ENCODE measurements at places on chromosomes 3 and 15. TPM values are rescaled to one million over a fixed set of nuclear protein-coding genes. Genes with fewer than 3 reads are reported as not detected.

DNA sequence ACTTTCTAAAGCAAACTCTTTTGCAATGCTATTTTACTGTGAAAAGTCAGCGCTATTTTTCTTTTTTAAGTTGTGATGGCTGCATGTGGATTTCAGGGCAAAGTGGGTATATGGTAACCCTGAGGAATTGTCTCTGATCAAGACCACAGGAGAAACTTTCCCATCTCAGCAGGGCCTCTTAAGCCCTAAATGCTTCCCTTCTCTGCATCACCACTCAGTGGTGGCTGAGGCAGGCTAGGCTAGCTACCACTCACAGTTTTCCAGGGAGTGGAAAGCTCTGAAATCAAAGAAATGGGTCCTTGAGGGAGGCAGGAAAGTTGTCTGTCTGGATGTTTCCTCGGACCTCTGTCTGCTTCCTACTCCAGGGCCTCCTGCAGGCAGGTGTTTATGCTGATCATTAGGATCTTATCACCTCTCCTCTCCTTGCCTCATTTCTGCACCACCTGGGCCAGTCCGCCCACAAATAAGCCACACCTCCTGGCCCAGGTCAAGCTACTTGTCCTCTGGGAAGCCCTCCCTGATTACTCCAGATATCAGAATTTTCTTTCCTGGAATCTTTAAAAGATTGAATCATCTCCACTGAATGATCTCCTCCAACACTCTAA is 37.0 kb downstream of the CEMIP start:
- DNase-seq: no peak
- H3K4me3 ChIP-seq: no peak overlapping the region
- no peak overlapping the region for H3K27ac ChIP-seq
- no peaks in the 10 kb centered on the region for H3K27me3 ChIP-seq
- H3K36me3 ChIP-seq: peaks cover 14% of the 10 kb centered on the region

DNA sequence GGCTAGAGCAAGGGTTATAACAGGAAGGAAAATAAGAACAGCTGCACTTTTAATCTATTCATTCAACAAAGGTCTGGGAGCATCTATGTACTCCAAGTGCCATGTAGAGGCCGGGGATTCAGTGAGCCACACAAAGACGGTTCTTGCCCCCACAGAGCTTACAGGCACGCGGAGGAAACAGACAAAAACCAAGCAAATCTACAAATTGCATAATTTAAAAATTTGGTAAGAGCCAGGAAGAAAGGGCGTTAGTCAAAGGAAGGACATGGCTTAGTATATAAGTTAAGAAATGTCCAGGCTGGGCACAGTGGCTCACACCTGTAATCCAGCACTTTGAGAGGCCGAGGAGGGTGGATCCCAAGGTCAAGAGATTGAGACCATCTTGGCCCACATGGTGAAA is 10.4 kb upstream of the GREM1 start:
- H3K4me1 ChIP-seq: peaks cover 7% of the 10 kb centered on the region
- H3K27ac ChIP-seq: no peak overlapping the region
- no peaks in the 10 kb centered on the region for H3K27me3 ChIP-seq
- H3K4me3 ChIP-seq: no peak overlapping the region

GRCh38 chr15:84400017-84400740 is 164.6 kb downstream of the GOLGA6L4 start:
- H3K4me3 ChIP-seq: no peak overlapping the region
- no peaks in the 10 kb centered on the region for H3K36me3 ChIP-seq
- no peak overlapping the region for H3K27ac ChIP-seq
- no peak for DNase-seq

DNA sequence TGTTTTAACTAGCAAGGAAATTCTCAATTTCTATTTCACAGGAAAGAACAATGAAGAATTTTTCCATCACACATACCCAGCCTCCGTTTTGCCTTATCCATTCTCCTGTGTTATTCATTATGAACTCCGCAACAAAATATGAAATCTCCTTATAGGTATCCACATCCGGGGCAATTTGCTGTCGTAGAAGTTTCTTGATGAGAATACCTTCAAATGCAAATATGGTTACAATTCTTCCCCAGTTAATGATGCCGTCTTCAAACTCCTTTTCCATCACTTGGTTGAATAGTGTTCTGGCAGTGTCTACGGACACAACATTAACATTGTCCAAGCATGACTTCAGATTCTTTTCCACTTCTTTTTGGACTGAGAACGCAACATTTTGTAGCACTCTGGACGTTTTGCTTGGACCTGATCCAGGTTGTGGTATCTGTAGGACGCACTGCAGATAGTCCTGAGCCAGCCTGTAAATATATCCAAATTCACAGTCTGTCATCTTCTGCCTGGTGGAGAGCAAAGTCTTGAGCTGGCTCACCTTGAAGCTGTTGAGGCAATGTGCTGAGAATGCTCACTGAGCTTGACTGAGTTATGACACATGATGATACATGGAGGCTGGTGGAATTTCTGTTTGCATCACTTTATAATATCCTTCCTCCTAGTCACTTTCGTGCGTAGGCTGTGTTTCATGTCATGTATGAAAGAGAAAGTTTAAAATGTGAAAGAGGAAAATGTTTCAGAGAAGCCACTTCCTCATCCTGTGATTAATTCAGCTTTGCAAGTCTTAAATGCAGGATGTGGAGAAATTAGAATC is at the start of gene BCL2A1:
Gene BCL2A1, minus strand, starts transcription at position 573 of the 811 bp plus-strand sequence. Its CDS starts 77 bp downstream, at position 496.
- H3K27me3 ChIP-seq: no peaks in the 10 kb centered on the region
- peaks cover 7% of the 10 kb centered on the region for H3K4me1 ChIP-seq
- H3K27ac ChIP-seq: peak within 1 kb of the TSS; percentile 82
- no peaks in the 10 kb centered on the region for H3K36me3 ChIP-seq

The NMNAT3 gene
- total RNA-seq: 2.8 TPM

DNA sequence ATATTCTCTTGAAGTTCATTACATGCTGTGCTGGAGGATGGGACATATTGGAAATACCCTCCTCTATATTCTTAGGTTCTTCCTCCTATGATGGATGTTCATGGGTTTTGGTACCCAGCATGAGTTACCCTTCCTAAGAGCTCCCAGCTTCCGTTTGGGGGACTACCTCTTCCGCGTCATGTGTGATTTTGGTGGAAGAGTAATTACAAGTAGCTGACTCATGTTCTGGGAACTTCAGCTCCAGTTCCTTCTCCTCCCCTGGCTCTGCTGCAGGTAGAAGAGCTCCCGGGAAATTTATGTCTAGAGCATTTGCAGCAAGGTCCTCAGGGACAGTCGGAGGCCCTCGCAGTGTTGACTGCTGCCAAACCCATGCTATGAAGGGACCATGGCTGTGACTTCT is 208.8 kb upstream of the IL12A start:
- H3K27me3 ChIP-seq: no peaks in the 10 kb centered on the region
- H3K36me3 ChIP-seq: peaks cover 1% of the 10 kb centered on the region
- no peak overlapping the region for H3K4me3 ChIP-seq
- H3K27ac ChIP-seq: no peak overlapping the region
- DNase-seq: no peak

DNA sequence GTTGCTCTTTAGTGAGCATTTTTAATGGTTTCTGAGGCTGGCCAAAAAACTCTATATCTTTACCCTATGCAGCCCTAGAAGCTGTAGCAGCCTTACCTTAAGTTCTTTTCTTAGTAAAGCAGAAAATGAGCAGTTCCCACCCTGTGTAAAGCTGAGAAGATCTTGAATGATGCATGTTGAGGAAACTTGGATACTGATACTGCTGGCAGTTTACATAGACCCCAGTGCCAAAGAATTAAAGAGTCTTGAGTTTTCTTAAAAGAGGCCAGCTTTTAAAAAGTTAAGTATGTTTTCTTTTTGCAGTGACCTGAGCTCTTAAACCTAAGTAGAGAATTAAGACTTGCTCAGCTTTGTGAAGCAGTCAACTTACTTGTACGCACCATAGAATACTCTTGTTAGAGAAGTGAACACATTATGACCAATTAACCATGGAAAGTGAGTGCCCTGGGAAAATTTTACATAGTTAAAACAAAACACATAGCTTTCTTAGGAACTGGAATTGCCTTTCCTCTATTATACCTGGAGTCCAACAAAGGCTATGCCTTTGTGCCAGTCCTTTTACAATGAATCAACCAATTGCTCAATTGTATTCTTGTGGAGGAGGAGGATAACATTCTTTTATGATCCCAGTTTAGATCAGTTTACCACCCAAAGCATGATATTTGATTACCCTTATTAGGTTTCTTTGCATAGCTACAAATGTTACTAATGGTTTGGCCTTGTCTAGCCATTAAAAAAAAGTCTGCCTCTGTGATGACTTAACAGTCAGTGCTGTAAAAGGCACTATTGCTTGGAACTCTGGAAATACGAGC is 28.4 kb downstream of the PLS1 start:
- H3K4me1 ChIP-seq: no peaks in the 10 kb centered on the region
- no peak overlapping the region for H3K4me3 ChIP-seq
- H3K36me3 ChIP-seq: no peaks in the 10 kb centered on the region
- H3K27me3 ChIP-seq: no peaks in the 10 kb centered on the region
- DNase-seq: no peak

DNA sequence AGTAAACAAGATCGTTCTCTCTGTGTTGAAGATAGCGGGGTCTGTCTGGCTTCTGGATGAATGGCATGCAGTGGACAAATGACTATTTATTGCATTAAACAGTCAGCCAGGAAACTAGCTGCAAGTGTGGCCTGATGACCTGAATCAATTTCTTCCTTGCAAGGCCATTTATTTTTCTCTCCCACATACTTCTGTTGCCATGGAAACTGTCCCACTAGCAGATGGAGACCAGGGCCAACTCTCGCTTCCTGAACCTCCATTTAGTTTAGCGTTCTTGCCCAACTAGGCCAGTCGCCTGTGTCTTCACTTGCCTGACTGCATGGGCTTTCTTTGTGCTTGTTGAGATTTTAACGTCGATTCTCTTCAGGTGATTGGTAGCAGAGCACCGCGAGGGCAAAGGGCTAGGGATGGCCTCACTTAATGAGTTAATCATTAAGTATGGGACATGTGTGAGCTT is 27.6 kb downstream of the LMCD1 start:
- H3K4me3 ChIP-seq: no peak overlapping the region
- peaks cover 38% of the 10 kb centered on the region for H3K4me1 ChIP-seq
- H3K27ac ChIP-seq: peak overlapping the region; percentile 68
- H3K36me3 ChIP-seq: no peaks in the 10 kb centered on the region

The TIGIT gene
- not detected for total RNA-seq
